RPMI8226 (cell line): ENCODE measurements at places on chromosomes 6 and 20.

DNA sequence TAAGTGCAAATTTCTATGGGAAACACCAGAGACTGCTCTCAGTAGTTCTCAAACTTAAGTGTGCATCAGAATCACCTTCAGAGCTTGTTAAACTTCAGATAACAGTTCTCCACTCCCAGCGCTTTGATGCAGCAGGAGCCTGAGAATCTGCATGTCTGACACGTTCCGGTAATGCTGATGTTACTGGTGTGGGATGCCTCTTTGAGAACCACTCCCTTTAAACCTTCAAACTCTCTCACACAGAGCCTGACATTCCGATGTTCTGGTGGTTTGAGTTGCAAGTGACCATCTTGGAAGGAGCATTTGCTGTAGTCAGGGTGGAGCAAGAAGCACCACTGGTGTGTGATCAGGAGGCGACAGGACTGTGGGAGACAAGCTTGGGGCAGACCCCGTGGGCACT is 57.9 kb downstream of the OTOR start:
- no peak for DNase-seq

GRCh38 chr6:9370480-9370879 is 935.1 kb upstream of the SLC35B3 start:
- no peak for DNase-seq

DNA sequence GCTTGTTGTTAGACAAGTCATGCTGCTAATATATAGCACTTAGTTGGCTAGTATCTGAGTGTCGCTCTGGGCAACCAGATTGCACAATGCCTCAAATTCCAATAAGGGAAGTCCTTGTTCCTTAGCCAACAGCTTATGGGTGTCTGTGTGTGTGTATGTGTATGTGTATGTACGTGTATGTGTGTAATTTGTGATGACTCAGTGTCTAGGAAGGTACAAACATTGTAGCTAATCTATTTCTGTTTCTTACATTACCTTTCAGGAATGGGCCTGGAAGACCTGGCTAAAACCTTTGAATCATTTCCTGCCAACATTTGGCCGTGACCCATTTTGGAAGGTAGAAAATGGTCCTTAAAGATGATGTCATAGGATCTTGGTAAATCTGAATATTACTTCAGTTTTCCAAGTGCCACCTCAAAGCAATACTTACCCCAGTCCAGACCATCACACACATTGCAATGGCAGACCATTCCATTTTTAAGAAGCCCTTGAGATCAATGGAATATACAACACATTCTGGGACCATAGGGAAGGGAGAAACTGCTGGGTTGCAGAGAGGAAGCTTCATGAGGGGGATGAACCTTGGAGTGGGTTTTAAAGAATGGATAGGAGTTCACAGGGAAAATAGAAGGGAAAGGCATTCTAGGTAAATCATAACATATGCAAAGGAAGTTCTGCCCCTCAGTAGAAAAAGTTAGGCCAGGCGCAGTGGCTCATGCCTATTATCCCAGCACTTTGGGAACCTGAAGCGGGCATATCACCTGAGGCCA is 25.1 kb downstream of the NEDD9 start:
- DNase-seq = no peak

DNA sequence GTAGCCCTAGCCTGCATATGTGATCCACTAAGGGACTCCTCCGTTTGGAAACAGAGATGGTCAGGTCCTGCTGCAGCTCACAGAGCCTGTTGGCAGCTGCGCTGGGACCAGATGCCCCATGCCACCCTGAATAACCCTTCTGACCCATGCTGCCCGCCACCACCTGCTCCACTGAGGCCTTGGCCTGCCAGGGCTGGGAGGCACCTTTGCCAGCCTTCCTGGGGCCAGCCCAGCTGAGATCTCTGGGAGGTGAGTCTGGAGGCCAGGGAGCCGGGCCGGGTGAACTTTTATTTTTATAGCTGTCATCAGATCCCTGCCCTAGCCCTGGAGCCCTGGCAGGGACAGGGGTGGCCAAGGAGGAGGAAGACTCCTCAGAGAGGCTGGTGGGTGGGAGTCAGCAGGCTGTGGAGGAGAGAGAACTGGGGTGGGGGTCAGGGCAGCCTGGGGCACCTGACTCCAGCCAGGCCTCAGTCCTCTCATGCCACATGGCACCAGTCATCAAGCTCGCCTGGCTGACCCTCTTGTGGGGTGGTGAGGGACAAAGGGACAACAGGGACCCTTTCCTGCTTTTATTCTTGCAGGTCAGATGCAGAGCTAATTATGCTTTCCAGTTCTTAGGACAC is 10.0 kb downstream of the CEBPB start:
- DNase-seq = no peak

DNA sequence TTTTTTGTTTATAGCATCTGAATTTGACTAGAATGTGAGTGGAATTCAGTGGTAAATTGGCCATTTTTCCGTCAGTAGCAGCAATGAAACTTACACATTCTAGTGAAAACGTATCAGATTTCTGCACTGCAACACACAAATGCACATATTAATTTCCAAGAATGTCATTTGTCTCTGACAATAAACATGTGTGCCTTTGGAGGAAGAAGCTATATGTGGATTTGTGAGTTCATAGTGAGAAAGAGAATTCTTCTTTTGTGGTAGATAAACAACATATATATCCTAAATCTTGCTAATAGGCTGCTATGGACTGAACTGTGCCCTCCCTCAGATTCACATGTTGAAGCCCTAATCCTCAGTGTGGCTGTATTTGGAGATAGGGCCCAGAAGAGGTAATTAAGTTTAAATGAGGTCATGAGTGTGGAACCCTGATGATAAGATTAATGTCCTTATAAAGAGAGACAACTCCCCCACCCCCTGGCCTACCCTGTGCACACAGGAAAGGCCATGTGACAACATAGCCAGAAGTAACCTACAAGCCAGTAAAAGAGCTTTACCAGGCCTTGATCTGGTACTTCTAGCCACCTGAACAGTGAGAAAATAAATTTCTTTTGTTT is 200.2 kb upstream of the EYA4 start:
- DNase-seq = no peak

GRCh38 chr6:7106215-7106751 is 1.5 kb upstream of the RREB1 start:
- DNase-seq = no peak

- no peak for DNase-seq
Observed at GRCh38 chr6:15527838-15528617, 134.8 kb downstream of the DTNBP1 start.
